ENCODE measurements at places on chromosomes 1 and 21.

DNA sequence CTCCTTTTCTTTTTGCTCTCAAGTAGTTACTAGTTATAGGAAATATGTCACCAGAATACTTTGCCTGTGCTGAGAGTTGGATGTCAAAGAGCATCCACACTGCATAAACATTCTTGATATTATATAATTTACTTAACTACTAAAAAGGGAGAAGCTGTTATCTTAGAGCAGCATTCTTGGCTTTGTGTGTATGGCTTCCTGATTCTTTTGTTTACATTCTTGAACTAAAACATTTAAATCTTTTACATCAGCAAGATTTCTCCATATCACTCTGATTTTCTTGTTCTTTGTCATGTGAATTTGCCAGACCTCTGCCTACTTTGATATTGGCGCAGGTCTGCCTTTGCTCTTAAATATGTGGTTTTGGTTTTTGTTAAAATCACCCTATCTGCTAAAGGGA lies 48.8 kb downstream of the SUCO start:
- DNase-seq = no peak

- DNase-seq = no peak
Observed at GRCh38 chr21:28991861-28992525, 684 bp downstream of the LTN1 start.

DNA sequence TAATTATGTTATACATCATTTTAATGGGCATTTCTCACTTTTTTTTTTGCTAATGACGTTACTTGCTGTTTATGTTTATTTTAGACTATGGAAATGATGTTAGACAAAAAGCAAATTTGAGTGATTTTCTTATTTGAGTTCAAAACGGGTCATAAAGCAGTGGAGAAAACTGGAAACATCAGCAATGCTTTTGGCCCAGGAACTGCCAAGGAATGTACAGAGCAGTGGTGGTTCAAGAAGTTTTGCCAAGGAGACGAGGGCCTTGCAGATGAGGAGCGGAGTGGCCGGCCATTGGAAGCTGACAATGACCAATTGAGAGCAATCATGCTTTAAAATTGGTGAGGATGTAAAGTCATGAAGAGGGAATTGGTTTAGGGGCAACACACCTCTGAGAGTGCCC lies 32.1 kb upstream of the KCNE2 start:
- DNase-seq = no peak

DNA sequence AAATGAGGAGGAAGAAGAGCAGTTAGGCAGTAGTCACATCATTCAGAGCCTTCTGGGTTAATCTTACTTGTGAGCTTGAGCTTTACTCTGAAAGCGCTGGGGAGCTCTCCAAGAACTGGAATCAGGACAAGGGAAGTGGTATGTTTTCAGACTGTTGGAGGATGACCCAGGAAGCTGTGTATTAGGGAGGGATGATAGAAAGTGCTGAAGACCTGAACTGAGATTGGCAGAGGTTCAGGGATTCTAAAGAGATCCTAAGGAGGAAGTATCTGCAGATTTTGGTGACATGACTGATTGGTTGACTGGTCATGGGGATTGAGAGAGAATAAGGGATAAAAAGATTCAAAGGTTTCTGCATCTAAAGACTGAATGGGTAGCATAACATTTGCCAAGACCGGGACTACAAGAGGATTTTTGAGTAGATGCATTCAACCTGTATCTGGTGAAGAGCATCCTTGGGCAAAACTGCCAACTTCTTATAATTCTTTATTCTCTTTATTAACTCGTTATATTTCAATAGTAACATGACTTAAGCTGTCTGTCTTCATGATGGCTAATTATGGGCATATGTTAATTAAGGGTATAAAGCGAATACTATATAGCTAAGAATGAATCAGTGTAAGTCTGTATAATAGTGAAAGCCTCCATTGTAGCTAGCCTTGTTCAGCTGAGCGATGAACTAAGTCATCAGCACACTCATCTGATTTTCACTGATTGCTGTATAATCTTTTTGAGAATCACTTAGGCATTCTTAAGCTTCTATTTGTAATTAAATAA lies 41.8 kb downstream of the XCL1 start:
- no peak for DNase-seq

- no peak for DNase-seq
Observed at GRCh38 chr1:88946861-88947260, 45.6 kb downstream of the KYAT3 start.

GRCh38 chr1:185241127-185241526 lies 75.9 kb downstream of the IVNS1ABP start:
- no peak for DNase-seq

GRCh38 chr21:42113926-42114409 lies 42.9 kb downstream of the UMODL1 start:
- no peak for DNase-seq

GRCh38 chr1:84166797-84167196 lies 22.7 kb downstream of the PRKACB start:
- no peak for DNase-seq

DNA sequence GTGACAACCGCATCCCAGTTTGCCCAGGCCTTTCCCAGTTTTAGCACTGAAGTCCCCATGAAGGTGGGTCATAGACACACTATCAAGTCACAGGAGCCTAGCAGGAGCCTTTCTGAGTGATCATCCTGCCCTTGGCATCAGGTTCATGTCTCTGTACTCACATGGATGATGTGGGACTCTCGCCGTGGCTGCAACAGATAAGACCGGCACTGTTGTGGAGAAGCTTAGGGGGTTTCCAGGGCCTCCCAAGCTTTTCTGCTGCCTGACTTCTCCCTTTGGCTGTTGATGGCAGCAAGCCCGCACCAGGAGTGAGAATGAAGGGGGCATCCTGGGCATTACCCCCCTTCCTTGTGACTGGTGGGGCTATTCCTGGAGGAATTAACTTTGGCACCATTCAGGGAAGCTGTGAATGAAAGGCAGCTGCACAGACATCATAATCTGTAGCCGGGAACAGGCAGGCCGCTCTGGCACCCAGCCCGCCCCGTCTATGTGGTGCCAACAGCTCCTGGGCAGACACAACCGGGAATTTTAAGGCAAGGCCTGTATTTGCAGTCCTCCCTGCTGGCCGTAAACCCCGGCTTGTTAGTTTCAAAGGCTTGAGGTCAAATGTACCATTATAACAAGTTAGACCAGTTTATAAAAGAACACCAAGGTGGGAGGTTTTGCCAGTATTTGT lies 148.6 kb downstream of the HUNK start:
- DNase-seq = no peak

GRCh38 chr1:153573351-153573750 lies 7.7 kb upstream of the S100A2 start:
- DNase-seq = no peak

DNA sequence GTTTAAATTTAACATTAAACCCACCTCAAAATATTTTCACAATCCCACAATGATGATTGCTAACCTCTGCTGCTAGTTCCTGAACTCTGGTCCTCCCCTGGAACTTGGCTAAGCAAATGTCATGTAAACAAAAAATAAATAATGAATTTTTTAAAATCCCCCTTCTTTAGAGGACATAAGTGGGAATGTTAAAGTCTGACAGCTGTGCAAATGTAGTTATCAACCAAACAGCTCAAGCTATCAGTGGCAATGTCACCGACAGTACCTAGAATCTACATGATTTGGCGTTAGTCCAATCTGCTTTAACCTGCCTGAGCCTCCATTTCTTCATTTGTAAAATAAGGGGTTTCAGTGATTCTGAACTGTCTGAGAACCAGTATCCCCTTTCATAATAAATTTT lies 67.7 kb downstream of the GDAP2 start:
- DNase-seq = no peak

GRCh38 chr1:23126801-23127200 lies 41.9 kb downstream of the LUZP1 start:
- no peak for DNase-seq

DNA sequence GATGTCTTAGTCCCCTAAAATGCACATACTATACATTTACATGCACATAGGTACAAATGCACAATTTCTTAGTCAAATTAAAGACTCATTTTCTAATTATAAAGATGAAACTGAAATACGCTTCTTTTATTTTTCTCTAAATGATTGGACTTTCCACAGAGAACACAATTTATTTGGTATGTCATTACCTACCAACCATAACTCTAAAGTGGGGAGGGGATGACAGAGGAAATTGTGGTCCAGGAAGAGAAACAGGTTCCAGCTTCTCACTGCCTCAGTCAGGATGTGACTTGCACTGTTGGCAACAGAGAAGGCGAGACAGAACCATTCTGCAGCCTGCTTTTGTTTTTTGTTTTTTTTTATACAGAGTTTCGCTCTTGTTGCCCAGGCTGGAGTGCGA lies 1189.2 kb downstream of the PLA2G4A start:
- no peak for DNase-seq

DNA sequence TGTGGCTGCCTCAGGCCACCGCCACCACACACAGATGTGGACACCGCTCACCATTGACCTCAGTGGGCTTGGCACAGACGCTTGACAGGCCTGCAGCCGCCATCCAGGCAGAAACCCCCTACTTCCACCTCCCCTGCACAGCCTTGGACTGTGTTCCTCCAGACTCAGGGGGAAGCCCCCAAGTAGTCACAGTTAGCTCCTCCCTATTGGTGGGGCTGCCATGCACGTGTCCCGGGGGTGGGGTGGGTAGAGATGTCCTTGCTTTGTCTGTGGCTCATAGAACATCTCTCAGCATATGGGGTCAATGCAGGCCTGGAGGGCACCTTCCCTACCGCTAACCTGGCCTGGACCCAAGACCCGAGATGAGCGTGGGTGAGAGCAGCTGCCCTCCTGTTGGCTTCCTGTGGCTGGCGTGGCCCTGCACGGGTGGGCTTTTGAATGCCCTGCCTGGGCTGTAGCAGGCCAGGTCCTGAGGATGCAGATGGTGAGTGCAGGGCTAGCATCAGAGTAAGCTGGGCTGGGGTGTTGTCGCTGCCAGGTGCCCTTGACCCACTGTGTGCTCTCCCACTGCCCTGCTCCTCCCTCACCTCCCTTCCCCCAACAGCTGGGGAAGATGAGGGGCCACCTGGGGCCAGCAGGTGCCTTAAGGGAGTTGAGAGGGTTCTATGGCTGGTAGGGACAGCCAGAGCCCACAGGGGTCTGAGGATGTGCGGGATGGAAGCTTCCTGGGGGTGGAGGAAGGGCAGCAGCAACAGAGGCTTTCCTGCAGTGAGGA lies 6.2 kb downstream of the CROCC start:
- no peak for DNase-seq
